ENCODE measurements at places on chromosomes 4 and X.

DNA sequence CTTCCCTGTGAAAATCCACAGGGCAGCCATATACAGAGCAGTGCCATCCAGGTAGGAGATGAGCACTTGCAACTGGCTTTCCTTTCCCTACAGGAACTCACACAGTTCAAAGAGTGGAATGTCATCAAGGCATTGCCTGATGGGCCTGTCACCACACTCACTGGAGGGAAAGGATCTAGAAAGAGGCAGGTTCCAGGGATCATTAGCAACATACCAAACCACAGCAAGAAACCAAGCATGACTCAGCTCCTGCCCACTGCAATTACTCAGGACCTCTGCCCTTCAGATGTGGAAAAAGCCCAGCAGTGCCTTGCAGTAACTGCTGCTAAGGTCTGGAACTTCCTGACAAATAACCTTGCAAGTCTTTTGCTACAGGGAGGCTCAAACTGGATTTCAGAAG lies 101.2 kb downstream of the ZNF674 start:
- no peak for DNase-seq

- DNase-seq, result no peak
Measured at GRCh38 chr4:125045311-125045710, 269.4 kb upstream of the FAT4 start.

DNA sequence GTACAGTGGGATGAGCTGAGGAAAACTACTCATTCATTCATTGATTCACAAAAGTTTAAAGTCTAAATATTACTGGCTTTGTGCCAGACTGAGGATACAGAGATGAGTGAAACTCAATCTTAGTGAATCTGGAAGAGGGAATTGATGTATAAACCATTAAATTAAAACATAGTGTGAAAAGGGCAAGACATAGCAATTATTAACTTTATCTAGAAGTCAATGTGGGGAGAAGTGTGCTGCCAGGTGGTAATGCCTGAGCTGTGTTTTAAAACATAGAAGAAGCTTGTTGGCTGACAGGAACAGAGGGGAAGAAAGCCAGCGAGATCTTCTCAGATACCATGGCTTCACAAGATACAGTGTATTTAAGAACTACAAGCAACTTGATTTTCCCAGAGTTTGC lies 153.4 kb downstream of the BMPR1B start:
- no peak for DNase-seq

DNA sequence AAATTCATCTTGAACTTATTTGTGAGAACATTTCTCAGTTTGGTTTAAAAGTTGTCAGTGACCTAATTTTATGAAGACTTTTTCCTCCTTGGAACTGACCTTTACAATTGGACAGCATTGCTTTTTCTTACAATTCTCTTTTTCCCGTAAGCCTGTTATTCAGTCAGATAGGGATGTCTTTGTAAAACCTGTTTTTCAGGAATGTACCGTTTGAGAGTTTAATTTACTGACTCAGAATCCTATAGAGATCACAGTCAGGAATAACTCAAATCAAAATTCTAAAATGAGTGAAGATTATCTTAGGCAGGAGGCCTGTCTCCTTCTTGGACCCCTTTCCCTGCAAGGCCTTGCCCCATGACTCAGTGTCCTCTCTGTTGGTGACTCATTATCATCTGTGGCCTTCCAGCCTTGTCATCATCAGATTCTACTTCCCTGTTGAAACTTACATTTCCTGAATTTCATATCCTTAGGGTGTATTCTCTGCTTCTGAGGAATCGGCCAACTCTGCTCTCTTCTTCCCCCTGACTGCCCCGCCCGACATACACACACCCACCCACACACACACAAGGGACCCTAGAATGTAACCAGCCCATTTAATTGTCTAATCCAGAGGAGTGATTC lies 99.8 kb downstream of the ARHGAP10 start:
- no peak for DNase-seq

DNA sequence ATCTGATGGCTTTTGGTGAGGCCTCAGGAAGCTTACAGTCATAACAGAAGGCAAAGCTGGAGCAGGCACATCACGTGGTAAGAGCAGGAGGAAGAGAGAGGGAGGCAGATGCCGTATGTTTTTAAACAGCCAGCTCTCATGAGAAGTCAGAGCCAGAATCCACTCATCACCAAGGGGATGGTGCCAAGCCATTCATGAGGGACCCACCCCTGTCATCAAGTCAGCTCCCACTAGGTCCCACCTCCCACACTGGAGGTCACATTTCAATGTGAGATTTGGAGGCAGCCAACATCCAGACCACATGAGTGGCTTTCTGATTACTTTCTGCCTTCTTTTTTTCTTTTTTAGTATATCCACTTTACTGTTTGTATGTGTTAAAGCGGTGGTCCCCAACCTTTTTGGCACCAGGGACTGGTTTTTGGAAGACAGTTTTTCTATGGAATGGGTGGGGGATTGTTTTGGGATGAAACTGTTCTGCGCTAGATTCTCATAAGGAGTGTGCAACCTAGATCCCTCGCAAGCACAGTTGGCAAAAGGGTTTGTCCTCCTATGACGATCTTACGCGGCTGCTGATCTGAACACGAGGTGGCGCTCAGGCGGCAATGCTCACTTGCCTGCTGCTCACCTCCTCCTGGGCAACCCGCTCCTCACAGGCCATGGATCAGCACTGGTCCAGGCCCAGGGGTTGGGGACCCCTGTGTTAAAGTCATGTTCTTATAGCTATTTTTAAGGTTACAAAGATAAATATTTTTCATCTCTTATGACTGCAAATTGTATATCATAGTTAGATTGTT lies 61.7 kb downstream of the SLIT2 start:
- DNase-seq, result no peak

- DNase-seq, result no peak
Measured at GRCh38 chr4:141999446-142000143, 363.2 kb downstream of the IL15 start.

GRCh38 chr4:1852904-1853623 lies 2.9 kb downstream of the LETM1 start:
- no peak for DNase-seq

Measured in activated T-cell treated with anti-CD3 and anti-CD28 coated beads, Interleukin-2, amount 50 U/mL, for 4 hours (primary cell).